Brain pericyte (primary cell): ENCODE measurements at places on chromosomes 3 and 15.
A peak's percentile ranks its signal among the peaks of the same experiment; 100 is the strongest.

DNA sequence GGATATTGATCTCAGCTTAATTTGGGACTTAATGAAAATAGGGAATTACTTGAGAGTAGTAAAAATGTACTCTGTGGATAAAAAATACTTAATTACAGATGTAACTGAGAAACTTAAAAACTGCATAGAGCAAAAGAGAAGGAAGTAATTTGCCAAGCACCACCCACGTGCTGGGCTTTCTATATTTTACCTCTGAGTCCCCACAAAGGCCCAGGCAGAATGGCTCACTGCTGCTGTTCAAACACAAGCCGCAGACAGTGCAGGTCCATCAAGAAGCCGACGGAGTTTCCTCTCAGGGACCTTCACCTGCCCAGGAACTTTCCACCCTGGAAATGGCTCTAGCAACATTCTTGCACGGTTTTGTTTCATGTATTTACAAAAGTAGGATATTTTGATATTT is 77.2 kb upstream of the TRPM1 start:
- DNase-seq, result no peak

DNA sequence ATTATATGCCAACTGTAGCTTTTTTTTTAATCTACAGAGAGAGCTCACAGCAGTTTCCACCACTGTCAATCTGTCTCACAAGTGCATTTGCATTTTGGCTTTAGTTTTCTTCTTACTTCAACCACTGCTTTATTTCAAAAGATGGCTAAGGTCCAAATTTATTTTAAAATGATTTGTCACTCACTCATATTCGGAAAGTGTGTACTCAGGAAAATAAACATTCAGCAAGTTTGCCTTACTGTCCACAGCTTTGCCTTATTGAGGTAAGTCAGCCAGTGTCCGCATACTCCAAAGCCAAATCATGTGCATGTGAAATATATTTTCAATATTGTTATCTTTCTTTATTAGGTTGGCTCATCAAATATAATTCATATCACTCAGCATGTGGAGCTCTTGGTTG is 240.7 kb upstream of the ARHGEF26 start:
- DNase-seq, result no peak

DNA sequence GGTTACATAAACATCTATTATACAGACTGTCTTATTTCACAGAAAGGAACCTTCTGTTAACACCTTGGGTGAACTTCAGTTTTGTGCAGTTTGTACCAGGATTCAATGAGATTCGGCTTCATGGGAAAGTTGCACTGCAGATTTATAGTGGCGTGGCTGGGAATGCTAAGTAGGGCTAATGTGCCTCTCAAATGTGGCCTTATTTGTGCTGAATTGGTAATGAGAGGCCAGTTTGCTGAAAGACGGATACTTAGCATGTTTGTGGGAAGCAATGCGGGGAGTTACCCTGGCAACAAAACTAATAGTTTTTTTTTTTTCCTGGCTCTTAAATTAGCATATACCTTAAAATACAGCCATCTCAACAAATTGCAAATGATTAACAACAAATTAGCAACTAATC is 28.6 kb upstream of the CEMIP start:
- DNase-seq, result no peak

DNA sequence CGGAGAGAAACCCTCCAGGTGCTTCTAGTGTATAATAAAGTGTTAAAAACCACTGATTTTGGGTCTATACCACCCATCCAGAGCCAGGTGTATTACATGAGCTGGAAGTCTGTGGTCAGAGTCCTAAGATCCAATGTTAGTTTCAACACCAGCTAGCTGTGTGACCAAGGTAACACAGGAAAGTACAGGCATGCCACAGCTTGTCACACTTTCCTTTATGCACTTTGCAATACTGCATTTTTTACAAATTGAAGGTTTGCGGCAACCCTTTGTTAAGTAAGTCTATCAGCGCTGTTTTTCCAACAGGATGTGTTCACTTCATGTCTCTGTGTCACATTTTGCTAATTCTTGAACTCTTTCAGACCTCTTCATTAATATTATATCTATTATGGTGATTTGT is 201.3 kb upstream of the PRICKLE2 start:
- DNase-seq, result no peak

GRCh38 chr3:24943961-24944360 is 449.3 kb upstream of the THRB start:
- no peak for DNase-seq

- DNase-seq, result no peak
Observed at GRCh38 chr3:71305231-71306206, 278.0 kb downstream of the FOXP1 start.

DNA sequence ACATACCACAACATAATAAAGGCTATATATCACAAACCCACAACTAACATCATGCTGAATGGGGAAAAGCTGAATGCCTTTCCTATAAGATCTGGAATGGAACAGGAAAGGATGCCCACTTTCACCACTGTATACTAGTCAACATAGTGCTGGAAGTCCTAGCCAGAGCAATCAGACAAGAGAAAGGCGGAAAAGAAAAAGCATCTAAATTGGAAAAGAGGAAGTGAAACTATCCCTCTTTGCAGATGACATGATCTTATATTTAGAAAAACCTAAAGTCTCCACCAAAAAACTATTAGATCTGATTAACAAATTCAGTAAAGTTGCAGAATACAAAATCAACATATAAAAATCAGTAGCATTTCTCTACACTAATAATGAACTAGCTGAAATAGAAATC is 14.6 kb upstream of the PIK3CA start:
- DNase-seq, result no peak

- DNase-seq, result peak; percentile 51
Observed at GRCh38 chr3:99534951-99535704, 103.3 kb upstream of the COL8A1 start.

DNA sequence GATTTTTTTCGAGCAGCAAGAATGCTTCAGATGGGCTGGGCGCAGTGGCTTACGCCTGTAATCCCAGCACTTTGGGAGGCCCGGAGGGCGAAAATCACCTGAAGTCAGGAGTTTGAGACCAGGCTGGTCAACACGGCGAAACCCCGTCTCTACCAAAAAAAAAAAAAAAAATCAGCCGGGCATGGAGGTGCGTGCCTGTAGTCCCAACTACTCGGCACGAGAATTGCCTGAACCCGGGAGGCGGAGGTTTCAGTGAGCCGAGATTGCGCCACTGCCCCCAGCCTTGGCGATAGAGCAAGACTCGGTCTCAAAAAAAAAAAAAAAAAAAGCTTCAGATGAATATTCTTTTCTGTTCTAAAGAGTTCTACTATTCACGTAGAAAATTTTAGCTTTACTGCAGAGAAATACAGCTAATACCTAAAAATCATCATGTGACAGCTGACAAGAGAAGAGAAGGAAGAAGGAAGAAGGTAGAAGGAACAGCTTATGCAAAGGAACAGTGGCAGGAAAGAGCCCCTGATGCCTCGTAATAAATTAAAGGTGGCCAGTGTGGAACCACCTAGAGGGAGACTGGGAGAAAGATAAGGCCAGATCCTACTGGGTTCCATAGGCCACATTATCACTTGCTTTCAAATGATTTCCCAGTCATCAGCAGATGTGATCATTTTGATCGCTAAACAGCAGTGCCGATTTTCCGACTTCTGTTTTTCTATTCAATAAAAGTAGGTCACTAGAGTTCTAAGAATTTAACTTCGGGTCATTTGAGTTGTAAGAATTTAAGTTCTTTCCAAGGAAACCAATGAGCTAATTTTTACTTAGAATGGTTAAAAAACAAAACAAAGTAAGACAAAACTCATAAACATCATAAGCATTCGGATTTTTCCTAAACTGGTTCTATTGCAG is 1.5 kb downstream of the CMTM6 start:
- DNase-seq, result no peak
